ENCODE measurements at places on chromosomes 16 and 17.

DNA sequence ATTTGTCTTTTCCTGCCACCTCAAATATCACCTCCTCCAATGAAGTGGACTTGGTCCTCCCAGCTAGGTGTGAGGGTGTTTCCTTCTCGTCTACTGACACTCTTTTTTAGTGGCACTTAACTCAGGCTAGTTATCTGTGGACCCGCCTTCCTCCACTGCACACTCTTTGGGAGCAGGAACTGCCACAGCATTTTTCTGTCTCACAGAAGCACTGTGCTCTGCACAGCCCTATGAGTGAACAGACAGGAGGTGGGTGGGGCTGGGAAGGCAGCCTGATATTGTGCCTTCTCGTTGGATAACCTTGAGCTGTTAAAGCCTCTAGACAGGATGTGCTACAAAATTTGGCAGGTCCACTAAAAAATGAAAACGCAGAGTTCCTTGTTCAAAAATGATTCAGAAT lies 31.9 kb upstream of the HOXB13 start:
- DNase-seq, result no peak

DNA sequence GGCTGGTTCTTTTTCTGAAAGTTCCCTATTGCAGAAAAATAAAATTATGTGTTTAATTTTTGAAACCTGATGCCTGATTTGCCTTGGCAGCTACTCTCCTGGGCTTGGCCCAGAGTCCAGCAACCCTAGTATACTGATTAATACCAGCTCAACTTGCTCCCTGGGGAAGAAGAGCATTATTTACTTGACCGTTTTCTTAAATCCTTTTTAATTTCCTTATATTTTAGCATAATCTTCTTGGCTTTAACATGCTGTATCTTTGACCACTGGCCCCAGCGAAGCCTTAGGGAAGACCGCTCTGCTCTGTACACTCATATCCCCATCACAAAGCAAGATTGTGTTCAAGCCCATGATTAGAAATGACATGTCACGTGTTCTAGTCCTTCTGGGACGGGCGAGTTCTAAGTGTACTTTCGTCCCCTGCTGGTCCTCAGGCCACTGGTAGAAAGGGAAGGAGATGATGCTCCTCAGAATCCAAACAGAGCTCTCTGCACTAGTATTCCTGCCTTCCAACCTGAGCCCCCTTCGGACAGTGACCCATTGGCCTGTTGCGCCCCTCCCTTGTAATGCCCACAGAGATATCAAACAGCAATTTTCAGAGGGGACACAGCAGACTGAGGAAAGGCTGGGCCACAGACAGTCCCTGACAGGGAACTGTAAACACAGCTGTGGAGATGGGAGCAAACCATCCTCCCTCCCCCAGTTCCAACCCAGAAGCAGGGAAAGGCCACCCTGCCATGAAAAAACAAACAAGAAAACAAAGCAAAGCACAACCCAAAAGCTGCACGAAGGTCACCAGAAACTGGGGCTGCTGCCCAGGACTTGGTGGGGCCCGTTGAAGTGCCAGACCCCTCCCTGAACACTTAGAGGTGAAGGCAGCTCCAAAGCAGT lies 4.3 kb upstream of the EZH1 start:
- DNase-seq, result no peak

- no peak for DNase-seq
Measured at GRCh38 chr16:89915303-89916232, 3.1 kb upstream of the MC1R start.

DNA sequence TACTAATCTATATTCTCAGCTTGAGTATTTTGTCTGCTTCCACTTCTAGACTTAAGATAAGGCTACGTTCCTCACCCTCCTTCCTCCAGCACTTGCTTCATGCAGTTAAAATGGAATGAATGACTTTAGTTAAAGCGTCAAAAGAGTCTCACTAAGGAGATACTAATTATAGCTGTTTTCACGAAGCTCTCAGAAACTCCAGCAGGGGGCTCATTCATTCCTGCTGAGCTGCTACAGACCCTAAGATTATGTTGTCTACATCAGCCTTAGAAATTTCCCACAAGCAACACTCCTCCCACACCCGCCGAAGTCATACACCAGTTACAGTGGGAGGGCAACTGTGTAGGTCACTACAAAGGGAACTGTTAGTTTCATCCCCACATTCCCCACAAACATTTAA lies 57.0 kb upstream of the KIFC3 start:
- DNase-seq, result no peak

DNA sequence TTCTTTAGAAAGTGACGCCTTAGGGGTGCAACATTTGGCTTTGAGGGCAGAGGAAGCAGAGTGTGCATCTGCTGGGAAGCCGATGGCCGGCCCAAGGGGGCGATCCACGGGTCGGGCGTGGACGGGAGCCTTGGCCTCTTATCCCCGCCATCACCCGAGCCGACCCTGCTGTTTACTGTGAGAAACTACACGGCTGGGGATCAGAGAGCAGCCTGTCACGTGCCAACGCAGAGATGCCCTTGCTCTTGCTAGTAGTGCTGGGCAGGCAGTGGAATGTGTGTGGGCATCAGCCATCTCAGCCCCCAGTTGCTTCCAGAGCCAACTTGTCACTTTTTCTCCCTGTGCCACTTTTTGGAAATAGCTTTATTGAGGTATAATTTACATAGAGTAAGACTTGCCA lies 26.7 kb upstream of the ITGB4 start:
- DNase-seq, result no peak

GRCh38 chr16:733382-734207 lies 6.7 kb downstream of the HAGHL start:
- no peak for DNase-seq

GRCh38 chr17:17063546-17064122 lies 21.4 kb downstream of the MPRIP start:
- no peak for DNase-seq

GRCh38 chr17:83124871-83125514 lies 45.6 kb downstream of the METRNL start:
- DNase-seq, result no peak
